ENCODE measurements at places on chromosomes 3 and 15. TPM values are rescaled to one million over a fixed set of nuclear protein-coding genes. Genes with fewer than 3 reads are reported as not detected.

Gene AGBL1
- total RNA-seq, result not detected

Gene CELSR3
- total RNA-seq, result 20.9 TPM

Gene CMTM6
- 102 TPM for total RNA-seq

Gene CHST13
- total RNA-seq, result not detected

Gene C2CD4A
- 0.07 TPM for total RNA-seq

Gene ANKRD34C
- total RNA-seq, result not detected

Gene GP5
- total RNA-seq, result 0.28 TPM

Gene LRRIQ4
- total RNA-seq, result 0.23 TPM

Gene SCN11A
- total RNA-seq, result 0.05 TPM

Gene FEZF2
- not detected for total RNA-seq

Gene KLF15
- not detected for total RNA-seq

Gene DISP2
- total RNA-seq, result 0.37 TPM

Gene NKIRAS1
- total RNA-seq, result 3.8 TPM

Gene HGD
- total RNA-seq, result 0.49 TPM

Gene FAM227B
- total RNA-seq, result 3.3 TPM

Gene IQGAP1
- 217 TPM for total RNA-seq

Gene PRR20G
- not detected for total RNA-seq

Data from activated CD8-positive, alpha-beta memory T cell treated with anti-CD3 and anti-CD28 coated beads, Interleukin-2, amount 10 ng/mL, durations not matched to agents 7 days and 5 days (primary cell).